Activated naive CD8-positive, alpha-beta T cell treated with anti-CD3 and anti-CD28 coated beads, Interleukin-2, amount 50 U/mL, for 16 hours (primary cell): ENCODE measurements at places on chromosomes 5 and 9.

DNA sequence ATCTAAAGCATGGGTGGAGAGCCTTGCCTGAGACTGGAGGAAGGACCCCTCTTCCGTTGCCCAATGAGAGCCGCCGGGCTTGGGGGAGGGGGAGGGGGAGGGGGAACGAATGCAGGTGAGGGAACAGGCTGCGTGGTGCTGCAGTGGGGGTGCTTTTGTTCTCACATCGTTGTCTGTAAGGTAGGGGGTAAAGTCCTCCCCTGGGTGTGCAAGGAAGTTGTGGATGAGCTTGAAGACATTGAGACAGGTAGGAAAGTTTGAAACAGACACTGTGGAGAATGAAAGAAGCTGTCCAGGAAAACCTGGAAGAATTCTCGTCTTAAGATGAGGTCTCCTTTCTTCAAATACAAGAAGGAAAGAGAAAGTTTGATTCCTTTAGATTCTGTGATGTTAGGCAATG is 94.1 kb upstream of the LIFR start:
- DNase-seq, result no peak

DNA sequence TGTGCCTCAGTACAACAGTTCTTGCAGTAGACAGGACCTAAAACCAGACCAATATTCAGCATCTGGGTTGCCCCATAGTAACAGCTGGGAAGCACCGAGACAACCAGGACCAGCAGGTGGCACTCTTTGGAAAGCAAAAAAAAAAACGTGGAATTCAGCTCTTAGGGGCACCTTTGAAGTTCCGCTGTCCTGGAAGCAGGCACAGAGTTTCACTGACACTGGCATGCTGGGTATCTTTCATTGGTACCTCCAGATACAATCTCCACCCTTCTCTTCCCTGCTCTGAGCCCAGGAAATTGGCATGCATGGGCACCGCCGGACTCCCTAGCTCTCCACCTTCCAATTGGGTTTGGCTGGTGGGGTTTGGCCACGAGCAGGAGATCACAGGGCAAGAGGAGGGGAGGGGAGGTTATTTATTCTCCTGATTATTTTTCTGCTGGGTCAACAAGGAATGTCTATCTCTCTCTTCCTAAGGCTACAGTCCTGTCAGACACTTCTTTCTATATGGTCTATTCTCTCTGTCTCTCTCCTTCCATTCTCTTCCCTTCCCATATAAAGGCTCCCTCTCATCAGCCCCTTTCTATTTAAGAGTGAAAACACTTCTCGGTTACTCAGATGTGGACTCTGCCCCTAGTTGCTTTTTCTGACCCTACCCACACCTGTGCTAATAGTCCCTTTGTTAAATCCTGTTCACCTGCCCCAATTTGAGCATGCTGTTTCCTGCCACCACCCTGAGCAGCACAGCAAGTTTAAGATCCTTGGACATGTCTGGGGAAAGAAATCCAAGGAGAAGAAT is 1.9 kb upstream of the IDNK start:
- DNase-seq, result no peak

DNA sequence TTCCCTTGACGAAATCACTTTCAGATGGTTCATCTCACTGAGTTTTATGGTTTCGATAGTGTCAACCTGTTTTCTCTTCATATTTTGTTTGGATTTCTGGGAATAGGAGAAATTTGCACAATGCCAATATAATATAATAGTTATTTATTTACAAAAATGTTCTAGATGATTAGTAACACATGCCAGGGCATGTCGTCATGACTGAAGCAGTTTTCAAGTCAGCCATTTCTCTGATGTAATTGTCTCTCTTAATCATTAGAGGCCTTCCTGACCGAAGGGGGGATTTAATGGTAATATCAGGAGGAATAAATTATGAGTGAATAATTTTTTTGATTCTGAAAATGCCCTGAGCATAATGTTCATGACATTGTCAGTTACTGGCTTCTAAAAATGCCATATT is 246.5 kb upstream of the ATP10B start:
- DNase-seq, result no peak

GRCh38 chr5:39494107-39494510 is 69.3 kb upstream of the DAB2 start:
- DNase-seq, result no peak

- DNase-seq, result no peak
Measured at GRCh38 chr9:445033-445432, 230.4 kb downstream of the DOCK8 start.

- no peak for DNase-seq
Measured at GRCh38 chr5:181170237-181170825, 22.9 kb downstream of the OR2V2 start.

- no peak for DNase-seq
Measured at GRCh38 chr5:107424491-107424890, 246.2 kb downstream of the EFNA5 start.

DNA sequence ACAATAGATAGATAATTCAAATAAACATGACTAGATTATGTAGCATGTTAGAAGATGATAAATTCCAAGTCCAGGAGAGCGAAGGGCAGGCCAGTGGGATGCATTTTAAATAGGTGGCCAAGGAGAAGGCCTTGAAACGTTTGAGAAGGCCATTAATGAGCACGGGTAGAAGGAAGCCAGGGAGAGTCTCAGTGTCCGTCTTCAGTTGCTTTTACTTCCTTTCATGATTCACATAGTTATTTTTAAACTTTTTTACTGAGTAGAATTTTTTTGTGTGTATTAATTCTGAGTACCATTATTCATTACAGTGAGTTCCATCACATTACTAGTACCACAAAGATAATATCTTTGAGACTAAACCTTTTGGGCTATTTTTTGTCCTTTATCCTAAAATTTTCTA is 259.2 kb downstream of the ARRDC3 start:
- DNase-seq, result no peak

- DNase-seq, result no peak
Measured at GRCh38 chr9:112003538-112003937, 106.9 kb downstream of the UGCG start.

DNA sequence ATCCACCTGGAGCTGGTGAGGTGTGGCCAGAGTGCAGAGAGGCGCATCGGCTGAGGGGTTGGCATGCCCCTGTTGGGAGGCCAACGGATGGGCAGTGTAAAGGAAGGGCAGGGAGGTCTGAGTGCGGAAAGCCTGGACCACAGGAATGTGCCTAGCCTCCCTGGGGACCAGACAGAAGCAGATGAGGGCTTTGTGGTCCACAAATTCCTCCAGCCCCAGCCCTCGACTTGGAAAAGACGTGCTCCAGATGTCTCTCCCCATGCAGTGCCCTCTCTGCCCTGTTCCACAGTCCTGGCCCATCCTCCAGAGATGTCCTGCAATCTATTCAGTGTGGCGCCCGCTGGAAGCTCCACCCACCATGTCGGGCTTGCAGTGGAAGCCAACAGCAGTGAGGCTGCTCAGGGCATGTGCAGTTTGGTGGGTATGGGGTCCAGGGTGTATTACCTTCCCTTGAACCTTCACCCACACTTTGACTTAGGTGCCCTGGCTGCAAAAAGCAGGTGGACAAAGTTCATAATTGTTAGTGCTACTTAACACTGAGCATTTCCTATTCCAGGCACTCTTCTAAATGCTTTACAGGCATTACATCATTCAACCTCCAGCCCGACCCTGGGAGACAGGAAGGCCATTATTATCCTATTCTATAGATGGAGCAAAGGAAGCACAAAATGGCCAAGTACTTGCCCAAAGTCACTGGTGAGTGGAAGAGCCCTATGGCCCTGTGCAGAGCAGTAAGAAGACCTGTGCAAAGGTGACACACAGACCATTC is 120.2 kb upstream of the SLC25A48 start:
- no peak for DNase-seq

GRCh38 chr9:2837915-2838314 is 6.0 kb downstream of the PUM3 start:
- DNase-seq, result no peak
